Esophagus squamous epithelium (tissue), 5 donors: ENCODE measurements at places on chromosomes 5 and 9.

GRCh38 chr5:81134066-81134465, 99.1 kb upstream of the CKMT2 start:
- no peak for DNase-seq

GRCh38 chr5:58501778-58502417, 10.7 kb downstream of the GAPT start:
- DNase-seq: no peak

DNA sequence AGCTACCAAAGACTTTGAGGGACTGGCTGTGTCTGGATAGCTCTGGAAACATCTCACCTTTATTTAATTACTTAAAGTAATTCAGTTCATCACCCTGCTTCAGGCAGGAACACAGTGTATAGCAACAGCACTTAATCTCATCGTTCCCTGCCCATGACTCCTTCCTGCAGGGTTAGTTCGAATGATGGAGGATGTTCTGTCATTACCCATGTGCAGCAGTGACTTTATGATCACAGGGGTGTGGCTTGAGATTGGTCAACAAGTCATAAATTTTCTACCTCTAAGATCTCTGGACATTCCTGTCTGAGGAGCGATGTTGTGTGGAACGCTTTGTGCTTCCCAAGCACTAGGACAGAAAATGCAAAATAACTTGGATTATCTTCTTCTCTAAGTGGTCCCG, 37.1 kb upstream of the PRUNE2 start:
- no peak for DNase-seq

- DNase-seq: no peak
Observed at GRCh38 chr5:41763574-41763973, 106.7 kb downstream of the OXCT1 start.

GRCh38 chr9:132207839-132208615, 46.2 kb downstream of the NTNG2 start:
- no peak for DNase-seq

GRCh38 chr5:33276628-33276950, 164.2 kb upstream of the TARS1 start:
- DNase-seq: no peak

GRCh38 chr9:73577848-73578247, 426.2 kb downstream of the ANXA1 start:
- DNase-seq: no peak

- DNase-seq: no peak
Observed at GRCh38 chr9:128024761-128025308, 42.3 kb downstream of the NAIF1 start.

GRCh38 chr5:171975262-171975876, 31.1 kb downstream of the FBXW11 start:
- no peak for DNase-seq

GRCh38 chr5:168300326-168301182, 9.1 kb downstream of the WWC1 start:
- DNase-seq: no peak

- no peak for DNase-seq
Observed at GRCh38 chr5:80834710-80835109, 125.5 kb upstream of the RASGRF2 start.

GRCh38 chr9:34994260-34994899, 4.8 kb downstream of the DNAJB5 start:
- DNase-seq: no peak

DNA sequence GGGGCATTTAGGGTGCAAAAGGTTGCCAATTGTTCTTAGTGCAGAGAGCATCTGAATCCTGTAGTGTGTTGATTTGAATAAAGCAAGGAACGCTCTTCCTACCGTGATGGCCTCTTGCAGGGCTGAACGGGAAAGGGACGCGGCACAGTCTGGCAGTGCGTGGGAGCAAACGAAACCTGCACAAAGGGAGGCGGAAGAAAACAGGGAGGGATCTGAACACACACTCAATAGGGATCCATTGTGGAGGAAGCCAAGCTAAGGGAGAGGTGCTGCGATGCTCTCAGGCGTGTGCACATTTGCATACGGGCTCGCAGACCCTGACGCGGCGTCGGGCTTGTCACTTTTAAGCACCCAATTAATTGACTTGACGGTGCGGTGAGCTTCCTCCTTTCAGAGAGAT, 414.0 kb upstream of the IRX1 start:
- DNase-seq: no peak

DNA sequence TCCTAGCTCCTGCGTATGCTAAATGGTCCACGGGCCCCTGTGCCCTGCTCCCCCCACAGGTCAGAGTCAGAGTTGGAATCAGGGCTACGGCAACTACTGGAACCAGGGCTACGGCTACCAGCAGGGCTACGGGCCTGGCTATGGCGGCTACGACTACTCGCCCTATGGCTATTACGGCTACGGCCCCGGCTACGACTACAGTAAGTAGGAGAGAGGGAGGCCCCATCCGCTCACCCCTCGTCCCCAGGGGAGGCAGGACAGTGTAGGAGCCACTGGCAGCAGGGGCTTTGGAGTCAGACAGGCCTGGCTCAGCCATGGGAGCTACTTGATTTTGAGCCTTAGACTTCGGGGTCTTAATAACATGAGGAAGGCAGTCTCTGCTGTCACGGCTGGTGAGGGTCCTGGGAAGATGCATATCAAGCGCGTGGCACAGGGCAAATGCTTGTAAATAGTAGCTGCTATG, 5.8 kb downstream of the HNRNPAB start:
- no peak for DNase-seq

DNA sequence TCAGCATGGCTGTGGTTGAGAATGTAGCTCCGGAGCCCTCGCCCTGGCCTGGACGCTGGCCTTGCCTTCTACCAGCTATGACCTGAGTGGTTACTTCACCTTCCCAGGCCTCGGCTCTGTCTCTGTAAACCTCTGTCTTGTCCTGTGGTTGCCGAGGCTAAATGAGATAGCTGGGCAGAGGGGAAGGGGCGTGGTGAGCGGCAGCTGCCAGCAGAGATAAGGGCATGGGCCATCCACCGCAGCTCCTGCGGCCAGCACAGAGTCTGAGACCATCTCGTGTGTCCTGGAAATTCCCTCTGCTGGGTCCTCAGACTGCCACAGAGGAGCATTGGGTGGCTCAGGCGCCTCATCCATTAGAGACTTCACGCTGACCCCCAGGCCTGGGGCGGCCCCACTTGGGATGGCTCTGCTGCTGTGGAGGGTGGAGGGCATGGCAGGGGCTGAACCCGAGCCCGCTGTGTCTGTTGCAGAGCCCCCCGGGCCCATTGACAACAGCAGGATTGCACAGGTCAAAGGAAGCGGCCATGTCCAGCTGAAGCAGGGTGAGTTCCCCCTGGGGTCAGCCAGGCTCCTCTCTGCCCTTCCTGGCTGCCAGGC, 43.9 kb downstream of the USP20 start:
- no peak for DNase-seq

GRCh38 chr5:169710675-169711074, 73.6 kb downstream of the DOCK2 start:
- DNase-seq: no peak

GRCh38 chr9:137989156-137989555, 111.6 kb downstream of the CACNA1B start:
- DNase-seq: no peak

DNA sequence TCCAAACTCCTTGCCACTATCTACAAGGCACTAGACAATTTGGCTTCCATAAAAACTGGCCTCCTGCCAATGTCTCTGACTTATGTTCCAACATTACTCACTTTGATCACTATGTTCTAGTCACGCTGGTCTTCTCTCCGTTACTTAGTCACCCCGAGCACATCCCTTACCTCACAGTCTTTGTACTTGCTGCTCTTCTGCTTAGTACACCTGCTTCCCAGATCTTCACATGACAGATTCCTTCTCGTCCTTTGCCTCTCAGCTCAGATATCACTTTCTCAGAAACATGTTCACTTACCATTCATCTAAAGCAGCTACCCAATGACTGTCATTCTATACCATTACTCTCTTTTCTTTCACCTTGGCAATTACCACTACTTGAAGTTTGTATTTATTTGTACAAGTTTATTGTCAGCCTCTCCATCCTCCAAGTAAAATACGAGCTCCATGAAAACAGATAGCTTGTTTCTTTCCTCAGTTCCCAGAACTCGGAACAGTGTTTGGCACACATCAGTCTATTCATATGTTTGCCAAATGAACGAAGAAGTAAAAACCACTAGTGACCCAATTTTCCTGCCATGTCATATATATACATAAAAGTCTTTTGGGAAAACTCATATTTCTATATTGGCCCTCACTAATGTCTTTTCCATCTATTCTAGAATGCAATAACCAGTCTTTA, 5.9 kb upstream of the SLC22A5 start:
- no peak for DNase-seq

GRCh38 chr9:133726401-133727276, 11.5 kb downstream of the SARDH start:
- DNase-seq: no peak

GRCh38 chr5:14286007-14286406, 142.9 kb downstream of the TRIO start:
- no peak for DNase-seq

- DNase-seq: no peak
Observed at GRCh38 chr5:197892-198489, 6.7 kb downstream of the LRRC14B start.

DNA sequence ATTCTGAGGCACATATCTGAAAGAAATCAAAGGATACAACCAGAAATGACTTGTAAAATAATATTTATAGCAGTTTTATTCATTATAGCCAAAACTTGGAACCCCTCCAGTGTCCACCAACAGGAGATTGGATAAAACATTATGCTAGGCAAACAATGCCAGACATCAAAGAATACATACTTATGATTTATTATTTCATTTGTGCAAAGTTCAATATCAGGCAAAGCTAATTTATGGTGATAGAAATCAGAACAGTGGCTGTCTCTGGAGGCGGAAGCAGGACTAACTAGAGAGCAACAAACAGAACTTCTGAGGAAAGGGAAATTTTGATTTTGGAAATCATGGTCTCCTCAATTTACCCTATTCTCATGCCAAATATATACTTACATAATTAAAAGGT, 193.1 kb downstream of the ICE1 start:
- DNase-seq: no peak

- no peak for DNase-seq
Observed at GRCh38 chr5:8188874-8189565, 320.1 kb downstream of the MTRR start.

DNA sequence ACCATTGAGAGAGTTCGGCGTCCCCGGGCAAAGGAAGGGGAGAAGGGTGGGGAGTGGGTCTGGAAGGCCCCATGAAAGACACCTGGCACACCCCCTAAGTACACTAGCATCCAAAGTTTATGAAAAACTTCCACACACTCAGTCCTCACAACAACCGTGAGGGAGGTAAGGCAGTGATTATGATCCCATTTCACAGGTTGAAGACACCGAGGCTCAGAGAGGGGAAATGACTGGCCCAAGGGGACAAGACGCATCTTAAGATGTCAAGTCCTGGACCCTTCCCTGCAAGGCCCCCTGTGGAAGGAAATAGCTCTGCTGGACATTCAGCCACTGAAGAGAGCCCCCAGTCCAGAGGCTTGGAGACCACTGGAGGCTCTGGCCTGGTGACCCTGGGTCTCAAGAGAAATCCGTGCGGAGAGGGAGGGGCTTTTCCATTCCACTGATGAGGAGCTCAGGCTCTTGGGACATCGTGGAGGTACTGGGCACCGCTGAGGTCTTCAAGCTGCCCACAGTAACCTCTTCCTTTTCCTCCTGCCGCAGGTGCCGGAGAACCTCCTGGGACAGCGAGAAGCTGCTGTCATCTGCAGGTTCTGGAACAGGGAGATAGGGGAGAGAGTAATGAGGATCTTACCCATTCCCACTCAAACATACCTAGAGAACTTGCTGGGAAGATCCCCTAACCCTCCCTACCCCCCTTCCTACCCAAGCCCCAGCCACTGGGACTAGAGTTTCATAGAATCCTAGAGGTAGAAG, 5.2 kb downstream of the SMIM33 start:
- DNase-seq: no peak

GRCh38 chr5:38518341-38518740, 38.1 kb downstream of the LIFR start:
- no peak for DNase-seq

GRCh38 chr5:176959051-176959450, 47.5 kb downstream of the UIMC1 start:
- DNase-seq: no peak

GRCh38 chr5:139394123-139394653, 716 bp downstream of the PROB1 start:
- DNase-seq: no peak

DNA sequence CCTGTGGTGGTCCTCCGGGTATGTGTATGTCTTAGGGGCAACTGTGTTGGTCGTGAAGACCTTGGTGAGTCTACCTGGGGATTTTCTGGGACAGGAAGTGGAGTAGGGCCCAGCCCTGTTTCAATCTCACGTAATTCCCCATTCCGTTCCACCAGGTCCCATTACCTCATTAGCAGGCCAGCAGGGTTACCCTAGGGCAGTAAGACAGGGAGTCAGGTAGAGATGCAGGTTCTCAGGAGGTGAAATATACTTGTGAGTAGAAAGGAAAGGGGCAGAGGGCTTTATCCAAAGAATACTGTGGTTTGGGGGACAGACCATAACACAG, 56.5 kb downstream of the MACROH2A1 start:
- no peak for DNase-seq
